Activated CD8-positive, alpha-beta memory T cell treated with anti-CD3 and anti-CD28 coated beads, Interleukin-2, amount 10 ng/mL, durations not matched to agents 7 days and 5 days (primary cell): ENCODE measurements at places on chromosomes 13 and 19.

- H3K4me1 ChIP-seq: no peaks in the 10 kb centered on the region
- H3K4me3 ChIP-seq: no peak overlapping the region
- no peaks in the 10 kb centered on the region for H3K36me3 ChIP-seq
- H3K27me3 ChIP-seq: no peaks in the 10 kb centered on the region
- no peak for DNase-seq
- no peak overlapping the region for H3K27ac ChIP-seq
Observed at GRCh38 chr13:107456431-107456830, 758.9 kb downstream of the LIG4 start.

- H3K27ac ChIP-seq: no peak overlapping the region
- H3K36me3 ChIP-seq: no peaks in the 10 kb centered on the region
- no peak overlapping the region for H3K4me3 ChIP-seq
- no peak for DNase-seq
Observed at GRCh38 chr19:51186323-51186722, 38.6 kb upstream of the CD33 start.

DNA sequence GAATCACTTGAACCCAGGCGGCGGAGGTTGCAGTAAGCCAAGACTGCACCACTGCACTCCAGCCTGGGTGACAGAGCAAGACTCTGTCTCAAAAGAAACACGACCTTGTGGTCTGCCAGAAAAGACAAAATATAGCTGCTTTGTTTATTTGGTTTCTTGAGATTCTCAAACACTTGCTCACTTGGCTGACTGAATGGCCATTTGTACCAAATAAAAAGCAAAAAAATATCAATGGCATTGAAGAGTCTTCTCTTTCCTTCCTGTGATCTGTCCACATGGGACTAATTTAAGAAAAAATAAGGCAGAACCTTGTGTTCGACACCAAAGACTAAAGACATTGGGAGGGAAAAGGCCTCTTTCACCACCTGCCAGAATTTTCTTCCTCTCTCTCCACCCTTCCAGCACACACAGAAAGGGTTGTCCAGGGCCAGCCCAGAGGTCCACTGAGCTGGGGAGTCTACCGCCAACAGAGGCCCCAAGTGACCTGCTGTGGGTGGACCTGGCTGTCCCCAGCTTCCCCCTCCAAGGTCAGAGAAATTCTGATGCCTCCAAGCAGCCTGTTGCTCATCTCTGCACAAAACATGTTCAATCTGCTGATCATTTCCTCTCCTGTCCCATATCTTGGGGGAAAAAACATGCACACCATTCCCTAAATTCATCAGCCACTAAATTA lies 5.9 kb downstream of the BRME1 start:
- no peak for DNase-seq
- no peak overlapping the region for H3K4me3 ChIP-seq
- H3K36me3 ChIP-seq: no peaks in the 10 kb centered on the region
- peaks cover 7% of the 10 kb centered on the region for H3K4me1 ChIP-seq
- peak overlapping the region; percentile 37 for H3K27ac ChIP-seq
- no peaks in the 10 kb centered on the region for H3K27me3 ChIP-seq

GRCh38 chr13:107475753-107476453 lies 739.4 kb downstream of the LIG4 start:
- H3K4me3 ChIP-seq: no peak overlapping the region
- no peaks in the 10 kb centered on the region for H3K36me3 ChIP-seq
- no peak overlapping the region for H3K27ac ChIP-seq
- no peaks in the 10 kb centered on the region for H3K4me1 ChIP-seq
- H3K27me3 ChIP-seq: no peaks in the 10 kb centered on the region

DNA sequence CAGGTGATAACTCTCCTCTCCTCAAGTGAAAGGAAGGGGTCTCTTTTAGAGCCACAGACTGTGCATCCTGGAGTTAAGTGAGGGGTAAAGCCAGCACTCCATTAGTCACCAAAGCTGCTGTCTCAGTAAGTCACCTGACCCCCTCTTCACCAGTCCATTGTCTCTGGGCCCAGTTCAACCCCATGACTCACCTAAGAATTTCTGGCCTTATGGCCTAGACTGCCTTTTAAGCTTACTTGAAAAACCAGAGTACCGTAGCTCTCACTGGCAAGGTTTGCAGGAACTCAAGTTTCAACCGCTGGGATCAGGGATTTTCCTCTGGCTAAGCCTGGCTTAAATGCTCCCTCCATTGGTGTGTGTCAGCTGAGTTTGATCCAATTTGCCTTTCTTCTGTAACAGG lies 23.4 kb upstream of the EID2 start:
- H3K36me3 ChIP-seq: no peaks in the 10 kb centered on the region
- H3K27me3 ChIP-seq: peaks cover 6% of the 10 kb centered on the region
- no peak overlapping the region for H3K27ac ChIP-seq
- peaks cover 14% of the 10 kb centered on the region for H3K4me1 ChIP-seq

DNA sequence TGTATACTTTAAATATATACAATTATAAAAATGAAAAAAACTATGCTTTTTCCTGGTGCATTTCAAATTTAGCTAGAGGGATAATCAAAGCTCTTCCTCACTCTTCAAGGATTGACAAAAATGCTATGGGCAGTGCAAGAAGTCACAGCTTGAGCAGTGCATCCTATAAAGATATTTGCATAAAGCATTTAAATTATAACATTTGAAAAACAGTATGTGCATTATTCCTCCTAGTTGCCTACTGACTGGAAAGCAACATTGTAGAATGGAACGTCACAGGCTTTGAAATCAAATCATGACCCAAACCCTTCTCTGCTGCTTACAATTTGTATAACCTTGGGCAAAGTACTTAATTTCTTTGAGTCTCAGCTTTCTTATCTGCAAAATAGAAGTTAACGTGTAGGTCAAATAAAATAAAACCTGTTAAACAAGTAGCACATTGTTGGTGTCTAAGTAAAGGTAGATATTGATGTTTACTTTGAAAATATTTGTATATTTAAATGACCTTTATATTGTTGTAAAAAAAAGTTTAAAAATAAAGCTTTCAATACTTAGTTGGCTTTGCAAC lies 9.2 kb upstream of the KLHL1 start:
- H3K36me3 ChIP-seq: no peaks in the 10 kb centered on the region
- no peaks in the 10 kb centered on the region for H3K4me1 ChIP-seq
- H3K27me3 ChIP-seq: no peaks in the 10 kb centered on the region
- H3K27ac ChIP-seq: no peak overlapping the region
- DNase-seq: no peak

DNA sequence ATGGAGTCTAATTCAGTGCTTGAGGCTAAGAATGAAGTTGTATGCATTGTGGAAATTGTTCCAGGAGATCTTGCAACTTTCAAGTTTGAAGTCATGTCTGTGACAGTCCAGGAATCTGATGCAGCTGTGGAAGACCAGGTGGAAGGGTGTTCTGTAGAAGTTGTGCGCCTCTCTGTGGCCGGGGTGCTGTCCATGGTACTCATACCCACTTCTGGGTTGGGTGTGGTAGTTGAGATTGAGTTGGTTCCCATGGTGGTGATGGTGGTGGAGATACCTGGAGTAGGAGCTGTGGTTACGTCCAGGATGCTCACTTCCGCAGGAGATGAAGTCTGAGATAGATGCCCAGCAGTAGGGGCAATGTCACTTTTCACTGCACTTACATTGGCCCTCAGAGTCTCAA lies 44.3 kb downstream of the MUC16 start:
- H3K27me3 ChIP-seq: no peaks in the 10 kb centered on the region
- H3K27ac ChIP-seq: no peak overlapping the region

- H3K27ac ChIP-seq: no peak overlapping the region
- no peaks in the 10 kb centered on the region for H3K4me1 ChIP-seq
- H3K36me3 ChIP-seq: no peaks in the 10 kb centered on the region
- no peak overlapping the region for H3K4me3 ChIP-seq
- no peak for DNase-seq
Observed at GRCh38 chr19:7267792-7268704, 26.2 kb downstream of the INSR start.

- H3K4me3 ChIP-seq: no peak overlapping the region
- no peak for DNase-seq
- H3K27me3 ChIP-seq: no peaks in the 10 kb centered on the region
- no peak overlapping the region for H3K27ac ChIP-seq
- H3K36me3 ChIP-seq: no peaks in the 10 kb centered on the region
Observed at GRCh38 chr19:31890230-31890629, 455.2 kb upstream of the ZNF507 start.

DNA sequence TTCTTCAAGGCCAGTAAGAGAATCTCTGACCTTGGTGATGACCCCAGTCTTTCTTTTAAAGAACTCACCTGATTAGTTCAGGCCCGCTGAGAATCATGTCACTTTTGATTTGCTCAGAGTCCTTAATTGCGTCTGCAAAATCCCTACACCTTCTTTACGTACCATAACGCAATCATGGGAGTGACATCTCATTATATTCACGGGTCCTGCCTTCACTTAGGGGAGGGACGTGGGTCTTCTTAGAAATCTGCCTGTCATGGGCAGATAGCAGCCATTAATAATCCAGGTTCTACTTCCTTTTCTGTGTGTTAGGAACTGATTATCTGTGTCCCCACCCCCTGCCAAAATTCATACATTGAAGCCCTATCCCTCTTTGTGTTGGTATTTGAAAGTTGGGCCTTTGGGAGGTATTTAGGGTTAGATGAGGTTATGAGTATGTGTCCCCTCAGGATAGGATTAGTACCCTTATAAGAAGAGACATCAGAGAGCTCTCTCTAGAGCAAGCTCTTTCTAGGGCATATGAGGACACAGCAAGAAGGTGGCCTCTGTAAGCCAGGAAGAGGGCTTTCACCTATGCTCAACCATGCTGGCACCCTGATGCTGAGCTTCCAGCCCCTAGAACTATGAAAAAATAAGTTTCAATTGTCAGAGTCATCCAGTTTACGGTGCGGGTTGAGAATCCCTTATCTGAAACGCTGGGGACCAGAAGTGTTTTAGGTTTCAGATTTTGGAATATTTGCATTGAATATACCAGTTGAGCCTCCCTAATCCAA lies 9.9 kb downstream of the TPP2 start:
- no peaks in the 10 kb centered on the region for H3K27me3 ChIP-seq
- DNase-seq: no peak
- peak overlapping the region; percentile 15 for H3K27ac ChIP-seq

DNA sequence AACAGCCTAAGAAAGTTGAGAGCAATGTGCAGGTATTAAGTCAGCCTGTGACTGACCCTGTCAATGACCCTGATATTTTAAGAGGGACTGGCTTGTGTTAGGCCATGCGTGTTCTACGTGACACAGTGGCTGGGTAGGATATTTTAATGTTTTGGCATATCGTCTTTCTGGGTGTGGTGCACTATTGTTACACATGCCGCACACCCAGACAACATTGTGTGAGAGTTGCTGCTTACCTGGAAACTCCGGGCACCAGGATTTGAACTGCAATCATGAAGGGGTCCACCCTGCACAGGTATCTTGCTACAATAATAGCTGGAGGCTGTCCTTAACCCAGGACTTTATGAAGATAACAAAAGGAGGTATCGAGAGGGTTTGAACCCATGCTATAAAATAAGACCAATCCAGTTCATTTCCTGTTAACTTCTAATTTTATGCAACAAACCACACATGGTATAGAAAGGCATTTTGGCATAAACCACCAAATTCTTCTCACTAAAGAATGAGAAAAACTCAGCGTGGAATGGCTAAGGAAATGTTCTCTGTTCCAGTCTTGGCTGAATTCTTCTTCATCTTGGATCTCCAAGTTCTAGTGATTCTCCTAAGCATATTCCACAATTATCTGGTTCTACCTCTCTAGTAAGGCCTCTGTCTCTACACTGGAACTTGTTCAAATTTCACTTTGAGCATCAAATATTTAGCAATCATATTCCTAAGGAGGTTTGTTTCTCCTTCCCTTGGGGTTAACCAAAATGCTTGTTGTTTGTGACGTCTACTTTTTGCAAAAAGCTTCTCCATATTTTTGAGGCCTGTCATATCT lies 38.7 kb upstream of the POMP start:
- DNase-seq: no peak
- no peaks in the 10 kb centered on the region for H3K36me3 ChIP-seq
- H3K4me1 ChIP-seq: peaks cover 6% of the 10 kb centered on the region
- H3K27ac ChIP-seq: no peak overlapping the region
- peaks cover 5% of the 10 kb centered on the region for H3K27me3 ChIP-seq

DNA sequence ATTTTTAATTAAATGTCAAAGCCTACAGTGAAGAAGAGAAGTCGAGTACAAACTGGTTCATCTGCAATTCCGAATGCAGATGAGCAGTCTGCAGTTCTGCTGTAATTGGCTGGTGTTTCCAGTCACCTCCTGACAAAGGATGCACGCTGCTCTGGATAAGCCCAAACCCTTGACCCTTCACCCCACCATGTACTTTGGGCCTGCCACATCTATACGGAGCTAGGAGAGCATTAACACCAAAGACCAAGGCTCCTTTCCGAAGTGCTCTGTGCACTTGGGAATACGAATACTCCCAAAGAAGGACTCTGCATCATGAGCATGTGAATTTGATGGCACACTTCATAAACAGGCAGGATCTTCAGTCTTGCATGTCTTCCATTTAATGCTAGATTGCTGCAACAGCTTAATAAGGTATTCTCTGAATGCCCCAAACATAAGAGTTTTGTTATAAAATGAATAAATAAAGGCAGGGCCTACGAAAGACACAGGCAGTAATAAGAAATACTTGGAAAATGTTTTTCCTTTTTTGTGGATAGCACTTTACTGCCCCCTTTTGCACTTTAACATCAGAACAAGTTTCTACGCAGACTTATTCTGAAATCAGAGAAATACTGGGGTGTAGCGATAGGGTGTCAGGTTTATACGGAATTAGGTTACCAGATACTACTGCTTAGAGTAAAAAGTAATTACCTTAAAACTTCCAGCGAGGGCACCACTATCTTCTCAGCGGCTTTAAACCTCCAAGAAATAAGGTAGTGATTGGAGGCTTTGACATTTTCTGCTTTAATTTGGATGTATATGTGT lies 15.0 kb downstream of the EFNB2 start:
- H3K27ac ChIP-seq: no peak overlapping the region
- no peak for DNase-seq
- H3K4me3 ChIP-seq: no peak overlapping the region
- peaks cover 30% of the 10 kb centered on the region for H3K27me3 ChIP-seq
- no peaks in the 10 kb centered on the region for H3K36me3 ChIP-seq

DNA sequence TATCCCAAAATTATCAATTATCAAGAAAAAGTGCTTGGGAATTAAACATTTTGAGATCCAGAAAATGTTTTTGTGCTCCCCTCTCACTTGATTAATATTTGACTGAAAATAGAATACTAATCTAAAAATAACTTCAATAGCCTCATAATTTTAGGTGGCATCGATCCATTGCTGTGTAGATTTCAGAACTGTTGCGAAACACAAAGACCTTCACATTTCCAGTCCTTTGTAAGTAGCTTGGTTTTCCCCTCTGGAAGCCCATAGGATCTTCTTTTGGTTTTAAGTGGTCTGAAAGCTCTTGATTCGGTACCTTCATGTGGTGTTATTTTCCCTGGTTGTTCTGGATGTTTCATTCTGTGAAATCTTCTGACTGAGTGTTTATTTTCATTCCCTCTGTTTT lies 176.5 kb downstream of the NUFIP1 start:
- no peak overlapping the region for H3K27ac ChIP-seq
- H3K4me3 ChIP-seq: no peak overlapping the region
- peaks cover 2% of the 10 kb centered on the region for H3K36me3 ChIP-seq
- DNase-seq: no peak
- H3K27me3 ChIP-seq: peaks cover 37% of the 10 kb centered on the region

- DNase-seq: no peak
- no peaks in the 10 kb centered on the region for H3K4me1 ChIP-seq
- no peak overlapping the region for H3K27ac ChIP-seq
- H3K27me3 ChIP-seq: no peaks in the 10 kb centered on the region
Observed at GRCh38 chr13:76131551-76131950, 495.4 kb downstream of the LMO7 start.
